Umbilical cord (tissue), 2 donors: ENCODE measurements at places on chromosomes 5 and 9. TPM values are rescaled to one million over a fixed set of nuclear protein-coding genes. Genes with fewer than 3 reads are reported as not detected.

DNA sequence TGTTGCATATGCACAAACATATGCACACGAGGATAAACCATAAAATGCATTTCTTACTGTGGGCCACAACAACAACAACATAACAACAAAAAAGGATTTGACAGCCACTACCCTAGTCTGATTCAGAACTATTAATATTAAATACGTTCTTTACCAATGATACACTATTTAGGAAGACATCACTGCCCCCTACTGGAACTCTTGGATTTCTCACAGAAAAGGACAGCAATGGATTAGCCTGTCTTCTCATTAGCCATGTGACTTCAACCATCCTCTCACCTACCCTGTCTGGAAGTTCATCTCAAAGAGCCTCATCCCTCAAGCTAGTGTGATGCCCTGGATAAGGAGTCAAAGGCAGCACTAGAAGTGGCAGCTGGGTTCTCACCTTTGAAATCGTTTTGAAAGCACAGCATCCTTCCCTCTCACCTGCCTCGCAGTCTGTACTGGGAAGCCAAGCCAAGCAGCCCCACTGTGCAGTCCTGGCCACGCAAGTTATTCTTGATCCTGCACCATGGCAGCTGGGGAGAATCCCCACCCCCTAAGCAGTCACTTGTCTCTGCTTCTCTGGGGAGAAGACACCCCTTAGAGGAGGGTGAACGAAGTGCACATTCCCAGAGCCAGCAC, 64.6 kb downstream of the SH3TC2 start:
- peak; percentile 46 for DNase-seq

- DNase-seq = peak; percentile 1
These were observed 257.7 kb downstream of the TLE1 start for GRCh38 chr9:81431641-81432040.

DNA sequence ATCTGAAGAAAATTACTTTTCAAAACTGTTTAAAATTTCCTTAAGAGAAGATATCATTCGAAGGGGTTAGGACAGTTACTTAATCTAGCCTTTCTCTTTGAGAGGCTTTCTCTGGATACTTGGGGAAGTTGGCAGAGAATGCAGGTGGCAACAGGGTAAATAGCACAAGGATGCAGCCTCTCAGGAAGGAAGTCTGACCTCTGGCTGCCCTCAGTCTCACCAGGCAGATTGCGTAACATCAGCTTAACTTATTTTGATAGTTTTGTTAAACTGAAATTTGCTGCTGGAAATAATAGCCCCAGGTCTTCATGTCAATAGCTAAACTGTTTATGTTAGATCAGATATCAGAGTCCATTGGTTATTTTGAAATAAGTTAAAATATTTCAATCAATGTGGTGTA, 20.4 kb downstream of the CCDC192 start:
- peak; percentile 21 for DNase-seq

DNA sequence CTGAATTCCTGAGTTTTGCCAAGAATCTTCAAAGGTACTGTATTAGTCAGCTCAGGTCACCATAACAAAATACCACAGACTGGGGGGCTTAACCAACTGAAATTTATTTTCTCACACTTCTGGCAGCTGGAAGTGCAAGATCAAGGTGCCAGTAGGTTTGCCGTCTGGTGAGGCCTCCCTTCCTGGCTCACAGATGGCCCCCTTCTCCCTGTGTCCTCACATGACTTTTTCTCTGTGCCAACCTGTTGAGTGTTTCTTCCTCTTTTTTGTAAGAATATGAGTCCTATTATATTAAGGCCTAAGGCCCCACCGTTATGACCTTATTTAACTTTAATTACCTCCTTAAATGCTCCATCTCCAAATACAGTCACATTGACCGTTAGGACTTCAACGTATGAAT, 156.1 kb upstream of the KIF2A start:
- no peak for DNase-seq

GRCh38 chr5:166165596-166165995, 2125.8 kb upstream of the WWC1 start:
- DNase-seq = peak; percentile 33

GRCh38 chr9:72154468-72155285, 5.4 kb downstream of the GDA start:
- DNase-seq = no peak

DNA sequence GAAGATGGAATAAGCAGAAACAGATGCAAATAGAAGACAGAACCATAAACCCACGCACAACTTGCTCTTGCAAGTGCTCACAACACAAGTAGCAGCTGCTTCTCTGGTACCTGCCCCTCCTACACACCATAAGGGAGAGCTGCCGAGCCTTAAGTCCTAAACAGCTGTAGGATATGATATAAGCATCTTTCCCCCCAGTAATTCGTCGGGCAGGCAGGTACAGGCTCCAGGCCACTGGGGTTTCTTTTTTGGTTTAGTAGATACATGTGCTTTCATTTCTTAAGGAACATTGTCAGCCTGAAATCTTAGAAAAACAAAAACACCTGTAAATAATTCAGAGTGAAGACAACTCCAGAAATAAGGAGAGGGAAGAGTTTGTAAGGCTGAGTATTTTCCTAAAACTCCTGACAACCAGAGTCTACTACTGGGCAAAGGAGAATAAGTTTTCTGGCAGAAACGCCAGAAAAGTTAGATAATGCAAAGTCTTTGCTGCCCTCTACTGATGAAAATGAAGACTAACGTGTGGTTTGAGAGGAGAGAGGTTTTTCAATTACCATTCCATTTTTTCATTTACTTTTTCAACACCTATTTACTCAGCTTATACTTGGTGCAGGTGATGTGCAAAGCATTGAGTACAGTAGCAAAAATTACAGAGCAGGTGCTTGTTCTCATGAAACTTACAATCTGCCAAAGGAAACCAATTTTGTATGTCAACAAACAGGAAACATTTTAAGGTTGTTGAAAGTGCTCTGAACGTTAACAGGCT, 20.1 kb upstream of the TCERG1 start:
- DNase-seq = peak; percentile 63

DNA sequence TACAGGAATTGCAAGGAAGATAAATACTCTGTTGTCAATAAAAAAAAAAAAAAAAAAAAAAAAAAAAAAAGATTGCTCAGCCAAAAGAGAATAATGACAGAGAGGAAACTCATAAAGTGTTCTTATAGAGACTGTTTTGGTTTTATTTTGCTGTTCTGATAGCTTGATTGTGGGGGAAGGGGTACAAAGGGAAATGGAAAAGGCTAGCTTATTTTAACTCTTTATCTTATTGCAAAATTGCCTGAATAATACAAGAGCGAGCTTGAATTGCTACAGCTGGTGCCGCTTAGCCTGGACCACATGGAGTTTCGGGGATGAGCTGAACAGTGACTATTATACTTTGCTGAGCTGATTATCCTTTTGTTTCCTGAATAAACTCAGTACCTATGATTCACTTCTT, 31.0 kb upstream of the SHISAL2B start:
- DNase-seq = no peak

- DNase-seq = peak; percentile 0
These were observed 1381.4 kb upstream of the CDH6 start for GRCh38 chr5:29811914-29812679.

DNA sequence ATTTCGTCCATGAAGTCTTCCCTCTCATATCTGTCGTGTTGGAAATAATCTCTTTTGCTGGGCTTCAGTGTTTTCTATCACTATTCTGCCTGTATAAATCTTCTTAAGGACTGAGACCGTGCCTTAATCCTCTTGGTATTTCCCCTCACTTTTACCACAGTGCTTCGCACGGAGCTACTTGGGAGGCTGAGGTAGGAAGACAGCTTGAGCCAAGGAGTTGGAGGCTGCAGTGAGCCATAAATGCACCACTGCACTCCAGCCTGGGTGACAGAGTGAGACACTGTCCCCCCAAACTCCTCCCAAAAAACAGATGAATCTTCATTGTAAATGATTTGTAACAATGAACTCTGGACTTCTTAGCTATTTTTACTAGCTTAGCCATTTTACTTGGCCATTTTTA, 57.8 kb downstream of the PHAX start:
- DNase-seq = peak; percentile 46

- DNase-seq = peak; percentile 57
These were observed 305.4 kb upstream of the MSX2 start for GRCh38 chr5:174418809-174419539.

- DNase-seq = peak; percentile 66
These were observed 137.7 kb downstream of the PRELID2 start for GRCh38 chr5:145697251-145697990.

DNA sequence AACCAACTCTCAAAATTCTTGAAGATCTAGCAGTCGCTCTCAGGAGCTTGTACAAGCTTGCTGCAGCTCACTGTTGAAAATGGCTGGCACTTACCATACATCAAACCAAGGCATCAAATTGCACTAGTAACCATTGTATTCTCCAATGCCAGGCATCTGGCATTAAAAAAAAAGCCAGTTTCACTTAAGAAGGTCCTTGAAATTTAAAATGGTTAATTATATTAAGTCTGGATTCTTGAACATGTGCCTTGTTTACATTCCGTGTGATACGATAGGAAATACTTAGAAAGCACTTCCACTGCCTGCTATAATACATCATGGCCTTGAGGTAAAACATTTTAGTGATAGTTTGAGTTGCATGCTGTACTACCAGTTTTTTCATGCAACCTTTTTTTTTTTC, 300.7 kb downstream of the KDM4C start:
- DNase-seq = no peak

DNA sequence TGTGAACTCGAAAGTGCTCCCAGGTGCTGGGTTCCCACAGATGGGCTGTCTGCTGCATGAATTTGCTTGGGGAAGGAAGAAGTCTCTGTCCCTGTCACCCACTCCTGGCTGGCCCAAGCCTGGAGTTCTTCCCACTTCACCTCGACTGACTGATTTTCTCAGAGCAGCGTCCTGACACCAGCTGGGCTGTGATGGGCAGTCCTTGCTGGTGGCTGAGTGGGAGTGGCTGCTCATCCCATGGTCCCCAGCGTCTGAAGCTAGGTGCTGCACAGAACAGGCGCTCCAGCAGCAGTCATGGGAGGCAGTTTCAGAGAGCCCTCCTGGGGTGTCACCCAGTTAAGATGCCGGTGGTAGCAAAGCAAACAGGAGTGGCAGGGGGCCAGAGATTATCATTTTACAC, 10.1 kb upstream of the NEURL1B start:
- no peak for DNase-seq

GRCh38 chr5:138649316-138649720, 74.1 kb upstream of the HSPA9 start:
- no peak for DNase-seq

DNA sequence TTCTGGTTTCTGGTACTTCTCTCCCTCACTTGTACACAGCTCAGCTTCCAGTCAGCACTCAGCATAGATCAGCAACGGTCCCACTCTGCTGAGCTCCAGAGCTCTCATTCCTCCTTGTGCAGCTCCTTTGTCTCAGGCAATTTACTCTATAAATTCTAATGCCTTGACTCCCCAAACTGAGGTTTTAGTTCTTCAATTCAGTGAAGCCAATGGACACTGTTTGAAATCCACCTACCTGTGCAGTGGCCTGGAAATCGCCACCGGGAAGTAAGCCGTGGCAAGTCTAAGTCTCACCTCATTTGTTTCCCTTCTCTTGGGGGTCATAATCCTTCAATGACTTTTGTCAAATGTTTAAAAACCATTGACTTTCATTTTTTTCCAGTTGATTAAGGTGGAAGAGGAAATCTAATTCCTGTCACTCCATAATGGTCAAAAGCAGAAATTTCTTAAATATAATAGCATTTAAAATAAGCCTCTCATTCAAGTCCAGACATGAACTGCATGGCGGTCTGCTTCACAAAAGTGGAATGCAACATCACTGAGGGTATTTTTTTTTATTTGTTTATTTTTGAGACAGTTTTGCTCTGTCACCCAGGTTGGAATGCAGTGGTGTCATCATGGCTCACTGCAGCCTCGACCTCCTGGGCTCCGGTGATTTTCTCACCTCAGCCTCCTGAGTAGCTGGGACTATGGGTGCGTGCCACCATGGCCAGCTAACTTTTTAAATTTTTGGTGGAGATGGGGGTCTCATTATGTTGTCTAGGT, 79.6 kb downstream of the C7 start:
- DNase-seq = no peak

- no peak for DNase-seq
These were observed 85.8 kb downstream of the CYFIP2 start for GRCh38 chr5:157351802-157352092.

DNA sequence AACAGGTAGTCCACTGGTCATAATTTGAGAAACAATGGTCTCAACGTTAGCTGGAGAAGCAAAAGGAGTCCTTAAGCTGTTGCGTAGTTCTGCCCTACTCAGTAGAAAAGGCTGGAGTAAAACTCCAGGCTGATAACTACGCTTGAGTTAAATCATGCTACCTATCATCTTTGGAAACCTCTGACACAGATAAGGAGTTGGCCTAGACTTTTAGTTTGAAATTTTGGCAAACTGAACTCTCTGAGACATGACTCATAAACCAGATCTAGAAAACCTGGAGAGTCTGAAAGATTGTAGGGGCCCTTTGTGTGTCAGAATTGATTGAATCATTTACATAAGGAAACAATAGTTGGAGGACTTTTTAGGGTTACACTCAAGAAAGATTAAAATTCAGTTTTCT, 26.3 kb downstream of the NMUR2 start:
- DNase-seq = peak; percentile 57

DNA sequence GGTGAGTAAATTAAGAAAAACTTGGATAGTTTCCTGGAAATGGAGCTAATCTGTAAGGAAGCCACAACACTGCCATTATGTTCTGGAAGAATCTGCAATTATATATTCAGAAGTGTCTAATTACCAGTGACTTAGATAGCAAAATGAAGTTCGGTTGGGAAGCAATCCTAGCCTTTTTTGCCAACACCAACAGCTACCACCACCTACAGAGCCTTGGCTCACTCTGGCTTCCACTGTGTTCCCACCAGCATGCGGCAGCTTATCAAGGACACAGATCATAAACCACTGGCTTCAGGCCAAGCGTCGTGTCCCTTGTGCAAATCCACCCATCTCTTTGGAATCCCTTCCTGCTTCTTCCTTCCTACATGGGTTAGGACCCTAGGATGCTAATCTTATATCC, 118.0 kb upstream of the PCA3 start:
- DNase-seq = no peak

GRCh38 chr5:148011398-148012137, 52.2 kb upstream of the SPINK5 start:
- DNase-seq = peak; percentile 31

DNA sequence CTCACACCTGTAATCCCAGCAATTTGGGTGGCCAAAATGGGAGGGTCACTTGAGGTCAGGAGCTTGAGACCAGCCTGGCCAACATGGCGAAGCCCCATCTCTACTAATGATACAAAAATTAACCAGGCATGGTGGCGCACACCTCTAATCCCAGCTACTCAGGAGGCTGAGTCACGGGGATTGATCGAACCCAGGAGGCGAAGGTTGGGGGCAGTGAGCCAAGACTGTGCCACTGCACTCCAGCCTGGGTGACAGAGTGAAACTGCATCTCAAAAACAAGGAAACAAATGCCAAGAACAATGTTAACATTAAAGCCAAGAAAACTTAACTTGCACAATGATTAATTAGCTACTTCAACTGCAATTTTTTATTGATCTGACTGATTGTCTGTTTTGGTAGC, 202.6 kb downstream of the ARRDC3 start:
- DNase-seq = no peak

GRCh38 chr5:6712142-6712576, 1.1 kb upstream of the TENT4A start:
- DNase-seq = peak; percentile 56

Gene DDX4
- total RNA-seq = 4.1 TPM

Gene NOXA1
- not detected for total RNA-seq

Gene PNPLA7
- 4.3 TPM for total RNA-seq

Gene FAXDC2
- total RNA-seq = 32.3 TPM

Gene CA9
- 13.0 TPM for total RNA-seq

Gene MAMDC2
- 3.1 TPM for total RNA-seq

Gene IL31RA
- 0.48 TPM for total RNA-seq

Gene CEL
- total RNA-seq = not detected

Gene FAM240B
- not detected for total RNA-seq

Gene PLPP7
- total RNA-seq = 9.6 TPM

Gene SHOC1
- total RNA-seq = 3.6 TPM

Gene CDH6
- total RNA-seq = 16.1 TPM

Gene GPX3
- 32.7 TPM for total RNA-seq

Gene ARID3C
- not detected for total RNA-seq
